ENCODE measurements at places on chromosomes 7 and 10. TPM values are rescaled to one million over a fixed set of nuclear protein-coding genes. Genes with fewer than 3 reads are reported as not detected.
A peak's percentile ranks its signal among the peaks of the same experiment; 100 is the strongest.

The CLCN1 gene
- not detected for polyA plus RNA-seq

The CYP2C8 gene
- 0.24 TPM for polyA plus RNA-seq

The CDCA7L gene
- 6.5 TPM for polyA plus RNA-seq

The UPK3BL2 gene
- polyA plus RNA-seq: 2.7 TPM

The ZNF488 gene
- not detected for polyA plus RNA-seq

The PAPOLB gene
- polyA plus RNA-seq: not detected

DNA sequence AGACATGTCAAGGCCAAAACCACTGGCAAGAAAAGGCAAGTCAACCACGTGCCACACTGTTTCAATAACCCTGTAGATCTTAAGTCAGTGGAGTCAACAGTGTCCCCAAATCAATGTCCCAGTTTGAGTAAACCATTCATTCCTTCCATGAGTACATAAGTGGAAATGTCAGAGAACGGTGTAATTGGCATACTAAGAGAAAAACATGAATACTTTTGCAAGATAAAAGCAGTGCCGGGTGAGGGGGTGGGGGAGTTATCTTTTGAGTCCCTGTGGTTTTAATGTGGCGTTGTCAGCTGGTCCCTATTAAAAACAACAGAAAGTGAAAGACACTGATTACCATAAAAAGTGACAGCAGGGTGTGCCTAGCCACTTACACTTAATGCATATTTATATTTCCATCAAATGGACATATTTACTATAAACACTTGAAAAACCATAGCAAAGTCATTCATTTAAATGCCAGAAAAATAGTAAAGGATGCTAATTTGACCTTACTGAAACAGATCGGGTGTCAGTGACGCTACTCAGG is 37.8 kb downstream of the RSU1 start:
- no peak for DNase-seq

DNA sequence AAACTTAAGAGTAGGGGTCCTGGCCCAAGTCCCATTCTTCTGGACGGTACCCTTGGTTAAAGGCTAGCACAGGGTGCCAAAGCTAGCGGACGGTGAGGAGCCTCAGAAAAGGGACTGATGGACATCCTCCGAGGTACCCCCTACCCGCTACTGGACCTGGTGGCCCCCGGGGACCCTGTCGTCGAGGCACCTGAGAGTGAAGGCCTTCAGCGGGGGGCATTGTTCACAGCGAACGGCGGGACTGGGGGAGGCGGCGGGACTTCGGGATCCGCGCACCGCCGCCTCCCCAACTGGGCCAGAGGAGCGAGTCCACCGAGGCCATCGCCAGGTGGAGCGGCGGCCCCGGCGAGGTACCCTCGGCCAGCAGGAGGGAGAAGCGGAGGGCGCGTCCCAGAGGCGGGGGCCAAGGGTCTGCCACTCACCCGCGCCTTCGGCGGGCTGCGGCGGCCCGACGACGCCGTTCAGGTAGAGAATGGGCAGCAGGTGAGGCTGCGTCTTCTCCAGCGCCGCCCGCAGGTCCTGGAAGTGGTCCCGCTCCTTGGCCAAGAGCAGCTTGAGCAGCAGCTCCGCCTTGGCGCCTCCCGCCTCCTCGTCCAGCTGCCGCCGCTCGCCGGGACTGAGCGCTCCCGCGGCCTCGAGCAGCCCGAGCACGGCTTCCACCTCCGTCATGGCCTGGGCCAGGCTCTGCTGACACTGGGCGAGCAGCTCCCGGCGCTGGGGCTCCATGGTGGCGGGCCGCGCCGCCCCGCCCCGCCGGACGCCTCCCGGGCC is 575 bp downstream of the DLG5 start:
- DNase-seq: peak; percentile 1

DNA sequence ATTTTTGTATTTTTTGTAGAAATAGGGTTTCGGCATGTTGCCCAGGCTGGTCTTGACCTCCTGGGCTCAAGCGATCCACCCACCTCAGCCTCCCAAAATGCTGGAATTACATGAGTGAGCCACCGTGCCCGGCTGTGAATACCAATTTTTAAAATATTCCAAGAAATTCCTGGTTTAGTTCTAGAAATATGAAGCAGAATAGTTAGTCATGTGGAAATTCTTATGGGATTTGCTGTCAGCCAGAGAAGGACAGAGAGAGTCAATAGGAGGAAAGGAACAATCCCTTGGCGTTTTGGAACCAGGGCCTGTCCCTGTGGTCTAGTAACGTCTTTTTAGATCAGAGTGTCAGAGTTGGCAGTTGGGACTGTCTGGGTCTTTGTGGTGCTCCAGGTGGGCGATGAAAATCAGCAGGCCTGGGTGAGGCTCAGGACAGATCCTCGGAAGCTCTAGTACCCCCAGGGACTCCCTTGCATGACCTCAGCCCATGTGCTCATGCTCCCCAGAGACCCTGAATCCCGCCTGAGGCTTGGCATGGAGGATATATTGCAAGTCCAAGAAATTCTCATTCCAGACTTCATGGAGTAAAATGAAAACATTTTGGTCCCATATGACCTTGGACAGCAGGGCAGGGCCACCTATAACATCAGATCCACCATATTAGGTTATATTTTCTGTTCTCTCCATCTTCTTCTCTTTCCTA is 7.8 kb downstream of the NODAL start:
- no peak for DNase-seq

DNA sequence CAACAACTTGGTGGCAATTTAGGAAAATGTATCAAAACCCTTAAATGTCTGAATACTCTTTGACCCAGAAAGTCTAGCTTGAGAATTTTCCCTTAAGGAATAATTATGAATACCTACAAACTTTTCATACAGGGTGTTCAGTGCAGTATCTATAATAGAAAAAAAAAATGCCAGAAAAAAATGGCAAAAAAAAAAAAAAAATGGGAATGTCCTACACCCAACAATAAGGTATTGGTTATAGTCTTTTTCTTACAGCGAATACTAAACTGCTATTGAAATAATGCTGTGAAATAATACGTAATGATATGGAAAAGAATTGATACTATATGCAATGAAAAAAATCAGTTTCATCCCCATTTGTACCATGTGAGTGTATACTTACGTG is 44.3 kb downstream of the ZNF800 start:
- DNase-seq: no peak

GRCh38 chr10:5858811-5859210 is 30.9 kb downstream of the ANKRD16 start:
- no peak for DNase-seq

GRCh38 chr10:3192856-3193635 is 20.5 kb upstream of the PITRM1 start:
- DNase-seq: peak; percentile 19

GRCh38 chr10:26690731-26691475 is 6.6 kb upstream of the PDSS1 start:
- no peak for DNase-seq

All from CD8-positive, alpha-beta memory T cell (primary cell).